Inflammatory macrophage treated with lipopolysaccharide for 4 hours (primary cell): ENCODE measurements at places on chromosomes 6 and 20.

GRCh38 chr6:155710704-155711103, 255.1 kb upstream of the NOX3 start:
- no peak for DNase-seq

- peak; percentile 50 for DNase-seq
Observed at GRCh38 chr6:129657483-129657882, 52.5 kb downstream of the ARHGAP18 start.

DNA sequence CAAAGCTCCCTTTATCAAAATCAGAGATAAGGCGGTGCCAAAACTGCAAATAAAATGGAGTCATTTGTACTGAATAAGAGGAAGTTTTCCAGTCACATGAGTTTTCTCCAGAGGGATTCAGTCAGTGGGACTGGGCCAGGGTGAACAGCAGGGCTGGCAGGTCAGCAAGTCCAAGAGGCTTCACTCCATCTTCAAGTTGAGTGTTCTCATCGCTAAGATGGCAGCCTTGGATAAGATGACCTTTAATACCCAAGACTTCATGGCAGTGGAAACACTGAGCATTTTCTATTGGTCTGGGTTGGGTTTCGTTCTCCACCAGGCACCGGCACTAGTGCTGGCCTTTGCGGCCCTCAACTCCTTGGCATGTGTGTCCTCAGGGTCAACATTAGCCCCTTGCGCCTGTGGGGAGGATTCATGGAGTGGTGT, 29.3 kb upstream of the IGF2R start:
- DNase-seq: no peak

- DNase-seq: peak; percentile 72
Observed at GRCh38 chr6:30463651-30464618, 25.4 kb upstream of the HLA-E start.

- DNase-seq: no peak
Observed at GRCh38 chr6:167137081-167137480, 14.2 kb downstream of the CCR6 start.

GRCh38 chr6:3227363-3228045, at the start of gene TUBB2B:
TSS of gene TUBB2B (minus strand) at chr6:3227653. CDS start at chr6:3227543, 110 bp downstream.
- no peak for DNase-seq

GRCh38 chr20:59836767-59837166, 96.7 kb downstream of the SYCP2 start:
- DNase-seq: no peak

DNA sequence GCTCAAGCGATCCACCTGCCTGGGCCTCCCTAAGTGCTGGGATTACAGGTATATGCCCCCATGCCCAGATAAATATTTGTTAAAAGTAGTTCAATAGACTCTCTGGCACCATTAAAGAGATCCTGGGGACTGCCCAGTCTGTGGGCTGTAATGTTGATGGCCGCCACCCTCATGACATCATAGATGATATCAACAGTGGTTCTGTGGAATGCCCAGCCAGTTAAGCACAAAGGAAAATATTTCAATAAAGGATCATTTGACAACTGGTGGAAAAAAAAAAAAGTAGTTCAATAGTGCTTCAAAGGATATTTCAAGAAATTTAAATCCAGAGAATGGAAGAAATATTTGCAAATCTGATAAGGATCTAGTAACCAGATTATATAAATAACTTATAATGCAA, 1.5 kb upstream of the CRIP3 start:
- DNase-seq: peak; percentile 59

- DNase-seq: no peak
Observed at GRCh38 chr6:133085896-133086295, 155.3 kb upstream of the EYA4 start.

DNA sequence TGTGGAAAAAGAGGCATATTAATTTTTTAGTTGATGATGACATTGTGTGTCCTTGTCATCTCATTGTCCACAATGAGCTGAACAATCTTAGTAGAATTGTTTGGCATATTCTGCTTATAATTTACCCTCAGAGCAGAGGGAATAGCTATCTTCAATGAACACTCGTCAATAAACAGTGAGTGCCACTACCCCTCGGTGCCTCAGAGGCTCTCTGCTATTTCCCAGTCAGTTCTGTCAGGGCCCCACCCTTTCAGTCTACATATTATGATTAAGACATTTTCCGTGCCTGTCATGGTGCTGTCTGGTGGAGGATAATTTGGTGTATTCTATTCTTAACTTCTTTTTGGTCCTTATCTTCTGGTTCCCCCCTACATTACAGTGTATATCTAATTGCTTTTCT, 31.2 kb downstream of the NUS1 start:
- peak; percentile 17 for DNase-seq

GRCh38 chr6:164942271-164942670, 367.1 kb downstream of the C6orf118 start:
- no peak for DNase-seq

GRCh38 chr20:50496773-50497385, 13.3 kb upstream of the PTPN1 start:
- DNase-seq: peak; percentile 86
